ENCODE measurements at places on chromosomes 1 and 21.

DNA sequence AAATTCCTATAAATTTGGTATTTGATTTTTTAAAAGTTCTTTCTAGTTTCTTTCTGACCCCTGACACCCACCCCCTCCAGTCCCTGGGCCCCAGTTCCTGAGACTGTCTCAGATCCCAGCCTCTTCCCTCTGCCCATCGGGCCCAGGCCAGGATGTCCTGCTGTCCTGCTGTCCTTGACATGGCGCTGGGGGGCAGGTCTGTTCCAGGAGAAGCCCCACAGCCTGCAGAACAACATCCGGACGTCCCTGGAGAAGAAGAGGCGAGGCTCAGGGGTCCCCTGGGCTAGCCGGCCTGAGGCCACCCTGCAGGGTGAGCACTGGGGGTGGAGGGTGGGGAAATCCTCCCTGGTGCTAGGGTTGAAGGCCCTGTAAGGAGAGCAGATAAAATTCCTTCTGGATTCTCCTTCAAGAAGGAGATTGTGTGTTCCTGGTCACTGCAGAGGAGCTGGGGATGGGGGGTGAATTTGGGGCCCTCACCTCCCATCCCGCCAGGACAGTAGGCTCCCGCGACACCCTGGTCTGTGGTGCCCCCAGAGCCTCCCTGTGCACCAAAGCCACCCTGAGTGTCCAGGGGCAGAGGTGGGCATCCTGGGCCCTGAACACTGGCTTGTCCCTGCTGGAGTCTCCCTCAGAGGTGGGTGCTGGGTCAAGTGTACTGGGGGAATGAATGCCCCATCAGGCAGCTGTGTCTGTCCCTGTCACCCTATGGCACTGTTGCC is 45.0 kb downstream of the DISP3 start:
- peak; percentile 7 for DNase-seq

DNA sequence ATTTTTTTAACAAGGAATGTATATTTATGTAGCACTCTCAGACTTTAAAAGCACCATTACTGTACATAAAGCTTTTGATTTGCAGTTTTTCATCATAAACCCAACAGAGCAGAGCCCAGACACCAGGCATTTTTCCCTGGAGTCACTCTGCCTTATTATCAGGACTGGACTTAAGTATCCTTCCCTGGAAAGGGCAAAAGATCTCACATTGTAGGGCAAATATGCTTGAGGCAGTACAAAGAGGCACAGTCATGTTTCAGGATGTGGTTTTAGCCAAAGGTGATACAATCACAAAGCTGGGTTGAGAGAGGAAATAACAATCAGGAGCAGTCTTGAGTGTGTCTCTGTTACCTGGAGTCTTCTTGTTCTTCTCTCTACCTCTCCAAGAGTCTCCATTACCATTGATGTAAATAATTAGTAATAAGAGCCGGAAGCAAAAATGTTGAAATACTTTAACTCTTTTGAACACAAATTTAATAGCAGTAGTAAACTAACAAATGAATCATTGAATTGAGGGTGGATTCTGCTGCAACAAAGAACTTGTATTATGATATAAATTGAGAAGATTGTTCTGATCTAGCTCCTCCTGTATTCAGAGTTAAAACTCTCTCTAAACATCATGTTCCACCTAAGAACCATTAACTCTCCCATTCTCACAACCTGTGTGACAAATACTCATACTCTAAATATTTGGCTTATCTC is 160.5 kb downstream of the LTN1 start:
- no peak for DNase-seq

GRCh38 chr1:77288275-77288674 is 6.5 kb downstream of the AK5 start:
- no peak for DNase-seq

GRCh38 chr1:177172866-177173265 is 2.1 kb downstream of the BRINP2 start:
- no peak for DNase-seq

- DNase-seq: no peak
Measured at GRCh38 chr1:227934476-227935313, 13.0 kb downstream of the WNT9A start.

- no peak for DNase-seq
Measured at GRCh38 chr1:4310396-4310923, 343.9 kb upstream of the AJAP1 start.

DNA sequence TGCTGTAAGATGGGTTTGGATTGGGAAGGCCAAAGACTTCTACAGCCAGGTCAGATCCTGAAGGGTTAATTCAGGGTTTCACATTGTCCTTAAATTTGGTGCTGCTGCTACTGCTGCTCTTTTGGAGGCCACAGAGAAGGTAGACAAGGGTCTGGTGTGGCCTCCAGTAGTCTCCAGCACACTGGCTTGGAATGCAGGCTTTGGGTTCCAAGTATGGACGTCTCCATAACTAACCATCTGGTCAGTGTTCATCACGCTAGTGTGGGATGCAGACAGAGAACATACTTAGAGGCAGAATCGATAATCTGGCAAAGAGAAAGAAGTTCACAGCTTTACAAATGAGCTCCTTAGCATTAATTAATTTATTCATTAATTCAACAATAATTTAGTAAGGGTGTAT is 154.1 kb downstream of the ZBTB18 start:
- DNase-seq: no peak

- no peak for DNase-seq
Measured at GRCh38 chr1:117569856-117570255, 36.0 kb upstream of the TENT5C start.

- no peak for DNase-seq
Measured at GRCh38 chr1:207009182-207009850, 23.2 kb downstream of the C1orf116 start.

DNA sequence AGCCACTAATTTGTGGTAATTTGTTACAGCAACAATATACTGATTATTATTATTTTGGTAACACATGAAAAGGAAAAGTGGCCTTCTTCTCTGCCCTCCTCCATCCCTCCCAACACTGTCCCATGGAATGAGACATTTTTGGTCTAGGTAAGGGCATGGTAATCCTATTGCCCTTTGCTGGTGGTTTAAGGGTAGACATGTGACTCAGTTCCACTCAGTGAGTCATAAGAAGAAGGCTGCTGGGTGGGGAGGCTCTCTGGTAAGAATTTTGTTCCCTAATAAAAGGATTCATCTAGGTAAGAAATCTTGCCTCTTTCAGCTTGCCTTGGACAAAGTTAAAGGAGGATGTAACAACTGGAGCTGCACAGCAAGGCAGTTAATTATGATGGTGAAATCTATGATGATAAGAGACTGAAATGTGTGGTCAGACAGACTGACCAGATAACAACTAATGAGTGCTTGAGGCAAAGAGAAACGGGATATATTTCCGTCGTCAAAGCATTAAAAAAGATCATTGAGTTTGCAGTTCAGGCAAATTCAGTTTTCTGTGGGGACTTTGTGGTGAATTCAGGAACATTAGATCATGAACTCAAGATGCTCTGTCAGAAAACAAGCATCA is 232.0 kb upstream of the KCNK2 start:
- no peak for DNase-seq

- no peak for DNase-seq
Measured at GRCh38 chr1:91883470-91883869, 2.5 kb downstream of the TGFBR3 start.

GRCh38 chr1:14517841-14518180 is 80.7 kb upstream of the KAZN start:
- DNase-seq: no peak

DNA sequence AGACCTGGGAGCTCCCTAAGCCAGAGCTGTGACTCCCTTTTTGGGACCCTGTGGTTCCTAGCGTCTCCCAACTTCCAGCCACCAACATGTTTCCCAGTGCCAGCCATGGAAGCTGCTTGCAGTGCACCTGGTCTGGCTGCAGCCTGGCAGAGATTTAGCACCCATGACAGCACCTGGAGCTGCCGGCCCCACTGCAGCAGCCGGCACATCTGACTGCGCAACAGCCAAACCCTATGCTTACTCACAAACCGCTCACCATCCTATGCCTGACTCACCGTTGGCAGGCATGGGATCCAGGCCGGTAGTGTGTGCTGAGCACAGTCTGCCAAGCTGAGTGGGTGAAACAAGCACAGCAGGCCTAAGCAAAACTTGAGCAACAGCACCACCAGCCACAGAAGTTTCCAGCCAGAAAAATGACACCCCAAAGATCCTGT is 435.9 kb upstream of the PRMT6 start:
- DNase-seq: no peak

DNA sequence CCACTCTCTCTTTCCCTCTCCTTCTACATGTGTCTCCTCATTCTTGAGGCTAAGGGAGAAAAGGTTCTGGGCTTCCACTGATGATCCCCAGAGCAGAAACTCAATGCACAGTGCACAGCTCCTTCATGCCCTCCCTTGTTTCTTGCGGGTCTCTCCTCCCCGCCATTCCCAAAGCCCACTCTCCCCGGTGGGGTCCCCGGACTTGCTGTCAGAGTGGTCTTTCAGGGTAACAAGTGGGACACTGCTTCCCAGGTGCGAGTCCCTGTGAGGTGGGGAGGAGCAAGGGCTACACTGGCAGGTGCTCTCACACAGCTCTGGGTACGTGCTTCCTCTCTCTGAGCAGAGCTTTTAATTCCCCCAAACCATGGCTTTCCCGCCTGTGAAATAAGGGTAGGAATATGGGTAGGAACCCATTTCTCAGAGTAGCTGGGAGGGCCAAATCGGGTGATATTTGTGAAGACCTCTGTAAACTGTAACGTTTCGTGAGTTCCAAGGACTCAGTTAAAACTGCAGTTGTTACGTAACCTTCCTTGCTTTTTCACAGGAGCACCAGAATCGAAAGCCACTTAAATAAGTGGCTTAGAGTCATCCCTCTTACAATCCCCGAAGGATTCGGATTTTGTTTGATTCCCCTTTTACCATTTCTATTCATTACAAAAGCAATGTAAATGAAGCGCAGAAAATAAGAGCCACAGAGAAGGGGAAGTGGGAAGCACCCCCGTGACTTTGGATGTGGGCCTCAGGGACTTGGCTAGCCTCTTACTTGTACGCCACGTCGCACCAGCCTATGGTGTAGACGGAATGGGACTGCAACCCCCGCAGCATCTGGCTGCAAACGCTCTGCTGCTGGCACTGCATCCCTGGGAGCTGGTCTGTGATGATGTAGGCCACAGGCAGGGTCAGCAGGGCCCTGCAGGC is 6.2 kb downstream of the PGLYRP3 start:
- DNase-seq: no peak

DNA sequence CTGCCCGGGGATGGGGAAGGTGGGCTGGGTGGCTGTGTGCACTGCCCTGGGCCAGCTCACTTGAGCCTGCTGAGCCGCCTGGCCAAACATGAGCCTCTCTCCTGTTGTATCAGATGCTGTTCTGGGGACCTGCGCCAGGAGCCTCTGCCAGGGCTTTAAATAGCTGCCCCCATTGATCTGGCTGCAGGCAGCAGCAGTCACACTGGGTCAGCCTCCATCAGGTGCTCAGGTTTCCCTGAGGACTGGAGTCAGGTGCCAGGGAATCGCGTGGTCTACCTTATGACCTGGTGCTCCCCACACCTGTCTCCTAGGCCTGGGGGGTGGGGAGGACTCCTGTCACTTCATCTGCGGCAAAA is 700 bp upstream of the CCDC28B start:
- DNase-seq: no peak

GRCh38 chr1:117611121-117611601 is 5.3 kb downstream of the TENT5C start:
- DNase-seq: no peak

GRCh38 chr1:180581635-180582039 is 22.9 kb downstream of the OVAAL start:
- DNase-seq: no peak

GRCh38 chr1:27057801-27058625 is 45.4 kb upstream of the TENT5B start:
- DNase-seq: peak; percentile 68

DNA sequence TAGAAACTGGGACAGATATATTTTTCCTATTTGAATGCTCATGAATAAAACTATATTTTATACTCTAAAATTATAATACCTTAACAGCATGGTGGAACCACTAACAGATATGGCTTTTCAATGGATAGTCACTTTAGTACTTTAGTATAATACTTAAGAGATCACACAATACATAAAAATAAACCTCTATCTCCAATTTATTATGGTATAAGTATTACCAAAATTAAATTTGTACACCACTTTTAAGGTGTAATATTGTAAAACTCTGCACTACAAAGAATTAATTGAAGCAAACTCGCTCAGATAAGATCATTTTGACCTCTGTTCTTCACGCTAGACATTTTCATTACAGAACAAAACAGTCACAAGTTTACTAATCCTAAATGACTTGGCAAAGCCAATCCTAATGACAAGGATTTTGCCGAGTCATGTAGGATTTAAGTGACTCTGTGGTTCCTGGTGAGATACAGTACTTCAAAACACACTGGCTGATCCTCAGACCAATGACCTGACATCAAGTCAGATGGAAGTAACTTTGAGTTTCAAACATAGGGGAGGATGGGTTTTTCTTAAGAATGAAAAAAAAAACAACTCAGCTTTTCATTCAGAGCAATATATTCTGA is 200.6 kb downstream of the SMYD3 start:
- no peak for DNase-seq

- no peak for DNase-seq
Measured at GRCh38 chr1:9062021-9062471, 7.4 kb downstream of the SLC2A5 start.

DNA sequence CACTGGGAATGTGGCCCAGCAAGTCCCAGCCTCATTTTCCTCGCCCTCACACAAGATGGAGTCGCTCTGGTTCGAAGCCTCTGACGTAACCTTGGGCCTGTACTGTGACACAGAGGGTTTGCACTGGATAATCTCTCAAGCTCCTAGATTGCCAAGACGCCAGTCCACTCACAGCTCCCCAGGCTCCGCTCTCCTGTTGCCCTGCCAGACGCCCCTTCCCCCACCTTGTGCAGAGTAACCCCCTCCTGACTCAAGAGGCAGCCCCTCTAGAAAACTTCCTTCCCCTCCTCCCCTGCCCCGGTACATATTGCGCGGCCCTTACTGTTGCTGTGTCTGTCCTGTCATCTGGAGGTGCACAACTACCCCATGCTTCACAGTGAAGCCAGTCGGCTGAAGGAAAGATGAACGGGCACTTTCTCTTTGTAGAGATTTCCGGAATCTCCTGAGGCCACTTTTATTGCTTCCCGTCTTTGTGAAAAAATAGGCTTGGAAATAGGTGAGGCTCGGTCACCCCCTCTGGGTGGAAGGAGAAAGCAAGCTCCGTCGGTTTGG is 981 bp upstream of the KIAA1614 start:
- no peak for DNase-seq

GRCh38 chr1:172229942-172230341 is 190.5 kb upstream of the C1orf105 start:
- DNase-seq: no peak

DNA sequence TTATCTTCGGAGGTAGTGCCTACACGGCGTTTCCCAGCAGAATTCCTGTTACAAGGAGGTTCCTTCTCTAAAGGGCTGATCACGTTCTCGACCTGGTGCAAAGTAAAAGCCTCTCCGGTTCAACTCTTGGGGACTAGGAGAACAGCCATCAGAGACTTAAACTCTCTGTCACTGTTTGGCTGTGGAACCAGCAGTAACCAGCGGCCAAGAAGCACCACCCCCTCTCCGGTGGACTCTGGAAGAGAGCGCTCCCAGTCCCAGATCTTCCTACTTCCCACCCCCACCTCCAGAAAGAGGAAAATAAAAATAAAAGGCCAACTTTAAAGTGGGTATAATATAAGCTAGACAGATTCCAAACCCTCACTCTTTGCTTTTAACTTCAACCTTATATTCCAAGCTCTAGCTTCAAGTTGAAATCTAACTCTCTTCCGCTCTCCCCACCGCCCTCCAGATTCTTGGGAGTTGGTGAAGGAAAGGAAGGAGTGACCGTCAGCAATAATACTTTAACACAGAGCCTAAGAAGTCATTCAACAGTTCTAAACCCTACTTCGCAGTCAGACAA is 2.9 kb downstream of the BRINP3 start:
- no peak for DNase-seq
